ENCODE measurements at places on chromosomes 16 and 17. TPM values are rescaled to one million over a fixed set of nuclear protein-coding genes. Genes with fewer than 3 reads are reported as not detected.

ZC3H18 gene
- 19.1 TPM for polyA plus RNA-seq

CMTM2 gene
- polyA plus RNA-seq, result not detected

HP gene
- 0.29 TPM for polyA plus RNA-seq

SP6 gene
- 3.8 TPM for polyA plus RNA-seq

FN3K gene
- polyA plus RNA-seq, result 2.7 TPM

PTX4 gene
- polyA plus RNA-seq, result not detected

SNAI3 gene
- 0.28 TPM for polyA plus RNA-seq

FOXL1 gene
- polyA plus RNA-seq, result 0.08 TPM

LRRC37A2 gene
- polyA plus RNA-seq, result 7.6 TPM

GPR142 gene
- 0.09 TPM for polyA plus RNA-seq

FADS6 gene
- polyA plus RNA-seq, result 2.6 TPM

MPO gene
- polyA plus RNA-seq, result not detected
